T-cell (primary cell): ENCODE measurements at places on chromosomes 16 and 17.

DNA sequence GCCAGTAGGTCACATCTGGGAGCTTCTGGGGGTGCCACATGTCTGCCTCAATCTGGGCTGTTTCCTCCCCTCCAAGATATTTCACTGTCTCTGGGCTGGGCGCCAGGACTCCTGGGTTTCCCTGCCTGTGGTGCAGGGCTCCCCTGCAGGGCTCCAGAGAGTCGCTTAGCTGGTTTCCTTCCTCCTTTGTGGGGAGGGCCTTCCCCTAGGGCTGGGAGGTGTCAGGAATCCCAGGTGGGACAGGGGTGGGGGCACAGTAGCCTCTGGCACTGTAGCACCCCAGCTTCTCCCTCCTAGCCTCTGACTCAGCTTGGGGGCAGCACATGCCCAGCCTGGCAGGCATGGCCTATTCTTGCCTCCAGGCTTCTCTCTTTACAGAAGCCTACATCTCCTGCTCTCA is 2.6 kb downstream of the RARA start:
- no peak for DNase-seq

DNA sequence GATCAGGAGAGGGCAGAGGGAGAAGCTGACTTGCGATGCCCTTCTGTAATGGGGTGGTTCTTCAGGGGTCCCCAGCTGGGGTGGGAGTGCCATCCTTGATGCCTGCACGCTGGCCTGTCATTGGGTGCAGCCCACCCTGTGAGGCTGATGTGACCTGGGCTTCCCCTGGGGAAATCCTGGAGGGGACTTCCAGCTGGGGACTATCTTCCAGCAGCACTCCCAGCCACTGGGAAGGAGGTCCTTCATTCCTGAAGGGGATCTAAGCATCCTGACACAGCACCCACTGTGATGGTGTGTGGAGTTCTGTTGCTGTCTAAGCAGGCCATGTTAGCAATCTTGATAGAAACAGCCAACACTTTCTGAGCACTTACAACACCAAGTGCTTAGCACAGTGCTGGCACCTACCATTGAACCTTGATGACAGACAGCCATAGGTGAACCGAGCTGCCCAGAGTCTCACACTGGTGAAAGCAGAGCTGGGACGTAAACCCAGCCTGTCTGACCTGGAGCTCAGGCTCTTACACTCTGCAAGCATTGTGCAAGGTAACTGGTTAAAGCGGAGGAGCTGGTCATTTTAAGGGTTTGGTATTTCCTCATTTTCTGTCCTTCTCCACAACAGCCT is 211.3 kb downstream of the CCDC182 start:
- DNase-seq: no peak

DNA sequence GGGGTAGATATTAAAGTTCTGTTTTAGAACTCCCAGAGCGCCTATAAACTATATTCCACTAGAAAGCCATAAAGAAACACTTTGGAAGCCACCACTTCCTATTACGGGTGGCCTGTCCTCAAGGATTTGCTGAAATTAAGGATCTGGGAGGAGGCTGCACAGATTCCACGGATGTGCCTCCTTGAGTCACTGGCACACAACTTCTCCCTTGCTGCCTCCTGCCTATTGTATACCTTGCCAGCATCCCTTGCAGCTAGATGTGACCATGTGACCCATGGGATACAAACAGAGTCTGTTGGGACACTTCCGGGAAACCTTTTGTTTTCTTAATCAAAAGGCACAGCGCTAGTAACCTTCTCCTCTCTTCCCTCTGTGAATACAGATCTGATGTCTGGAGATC is 263.0 kb downstream of the C16orf95 start:
- DNase-seq: no peak

GRCh38 chr17:79617740-79618382 is 7.0 kb upstream of the RBFOX3 start:
- DNase-seq: no peak

- DNase-seq: no peak
Measured at GRCh38 chr17:50469208-50469605, 527 bp upstream of the CHAD start.

- DNase-seq: no peak
Measured at GRCh38 chr16:5575646-5576245, 478.2 kb upstream of the EEF2KMT start.

- DNase-seq: no peak
Measured at GRCh38 chr16:4113358-4114256, 2.6 kb downstream of the ADCY9 start.

GRCh38 chr17:8754890-8755289 is 3.5 kb downstream of the SPDYE4 start:
- DNase-seq: no peak
